ENCODE measurements at places on chromosomes 3 and 15. TPM values are rescaled to one million over a fixed set of nuclear protein-coding genes. Genes with fewer than 3 reads are reported as not detected.

- no peak for DNase-seq
Observed at GRCh38 chr3:142975316-142975995, 12.0 kb upstream of the PAQR9 start.

DNA sequence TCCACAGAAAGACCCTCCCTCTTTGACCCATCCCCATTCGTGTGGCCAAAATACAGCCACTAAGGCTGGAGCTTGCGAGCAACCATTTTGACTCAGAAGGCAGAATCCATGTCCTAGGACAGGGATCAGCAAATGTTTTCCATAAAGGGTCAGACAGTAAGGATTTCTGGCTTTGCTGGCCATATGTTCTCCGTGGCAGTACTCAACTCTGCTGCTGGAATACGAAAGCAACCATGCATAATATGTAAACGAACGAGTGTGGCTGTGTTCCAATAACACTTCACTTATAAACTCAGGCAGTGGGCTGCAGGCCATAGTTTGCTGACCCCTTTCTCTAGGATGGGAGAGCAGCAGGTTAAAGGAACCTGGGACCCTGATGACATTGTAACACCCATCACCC is 77.6 kb upstream of the WNT5A start:
- DNase-seq: no peak

GRCh38 chr15:76928201-76928600 is 3.3 kb upstream of the RCN2 start:
- no peak for DNase-seq

DNA sequence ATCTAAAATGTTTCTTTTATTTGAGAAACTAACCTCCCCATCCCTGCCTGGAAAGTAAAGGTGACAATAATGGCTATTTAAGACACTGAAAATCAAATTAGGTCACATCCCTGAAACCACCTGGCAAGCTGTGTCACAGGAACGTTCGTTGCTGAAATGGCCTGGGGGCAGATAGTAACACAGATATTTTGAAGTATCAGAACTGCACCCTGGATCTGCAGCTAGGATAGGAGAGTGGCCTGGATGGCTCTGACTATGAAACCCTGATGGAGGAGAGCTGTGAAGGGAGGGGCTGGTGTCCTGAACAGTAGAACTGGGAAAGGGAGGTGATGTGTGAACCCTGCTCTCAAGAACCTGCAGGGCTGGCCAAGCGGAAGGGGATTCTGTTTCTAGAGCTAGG is 648.3 kb upstream of the CFAP20DC start:
- DNase-seq: no peak

GRCh38 chr15:32739522-32740063 is 21.8 kb downstream of the GREM1 start:
- no peak for DNase-seq

DNA sequence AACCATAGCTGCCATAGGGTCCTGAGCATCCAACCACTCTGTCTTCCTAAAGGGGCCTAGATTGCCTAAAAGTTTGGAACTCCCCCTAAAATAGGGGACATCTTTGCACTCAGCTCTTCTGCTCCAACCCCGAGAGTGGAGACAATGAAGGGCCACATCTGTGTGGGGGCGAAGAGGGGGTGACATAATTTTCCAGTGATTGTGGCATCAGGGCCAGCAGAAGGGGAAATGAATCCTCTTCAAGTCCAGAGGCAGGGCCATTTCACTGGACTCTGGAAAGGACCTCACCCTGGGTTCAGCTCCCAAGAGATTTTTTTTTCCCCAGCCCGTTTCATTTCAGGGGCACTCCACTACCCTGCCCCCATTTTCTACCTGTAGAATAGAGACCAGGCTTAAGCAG is 4.6 kb upstream of the ANKRD63 start:
- no peak for DNase-seq

DNA sequence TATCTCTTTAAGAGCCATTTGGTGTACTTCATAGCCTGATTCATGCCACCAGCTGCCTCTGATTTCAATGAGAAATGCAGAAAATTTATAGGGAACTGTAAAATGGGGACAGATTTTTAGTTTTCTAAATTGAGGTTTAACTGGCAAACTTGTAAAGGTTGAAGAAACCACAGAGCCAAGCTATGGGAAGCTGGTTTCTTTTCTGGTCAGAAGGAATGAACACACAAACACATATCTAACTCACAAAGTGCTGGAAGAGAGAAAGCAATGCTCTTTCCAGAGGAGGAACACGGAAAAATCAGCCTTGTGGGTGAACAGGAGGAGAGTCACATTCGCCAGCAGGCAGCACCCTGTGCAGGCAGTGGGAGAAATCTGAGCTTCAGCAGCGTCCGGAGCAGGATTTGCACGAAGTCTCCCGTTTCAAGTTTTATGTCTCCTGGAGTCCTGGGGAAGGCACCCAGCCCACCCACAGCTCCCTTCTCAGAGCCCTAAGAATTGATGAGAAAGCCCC is 481 bp downstream of the MASP1 start:
- DNase-seq: no peak

GRCh38 chr3:143307613-143308183 is 188.1 kb downstream of the CHST2 start:
- DNase-seq: no peak

DNA sequence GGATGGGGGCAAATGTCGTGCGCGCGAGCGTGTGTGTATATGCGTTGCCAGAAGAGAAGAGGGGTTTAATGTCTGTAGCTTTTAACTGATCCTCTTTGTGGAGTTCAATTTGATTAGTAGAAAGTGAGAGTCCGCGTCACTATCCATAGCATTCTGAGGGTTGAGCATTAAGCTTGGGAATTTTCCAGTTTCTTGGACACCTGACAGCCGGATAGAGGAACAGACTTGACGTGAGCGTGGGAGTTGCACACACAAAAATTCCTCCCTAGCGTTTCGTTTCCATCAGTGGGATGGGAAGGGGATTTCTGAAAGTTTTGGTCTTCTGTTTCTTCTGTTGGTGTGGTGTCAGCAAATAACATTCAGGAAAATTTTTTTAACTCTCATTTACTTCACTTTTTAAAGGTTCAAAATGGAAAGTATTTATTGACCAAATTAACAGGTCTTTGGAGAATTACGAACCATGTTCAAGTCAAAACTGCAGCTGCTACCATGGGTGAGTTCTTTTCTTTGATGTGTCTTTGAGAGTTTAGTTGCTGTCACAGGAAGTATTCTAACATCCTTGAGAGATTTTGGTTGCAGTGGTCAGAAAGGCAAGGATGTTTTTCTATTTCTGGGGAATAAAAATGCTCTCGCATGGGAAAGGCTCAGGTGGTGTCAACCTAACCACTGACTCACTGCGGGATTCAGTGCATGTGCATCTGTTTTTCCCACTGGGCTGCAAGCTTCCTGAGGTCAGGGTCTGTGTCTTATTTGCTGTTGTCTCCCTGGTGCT is 841 bp downstream of the POGLUT1 start:
- DNase-seq: no peak

- no peak for DNase-seq
Observed at GRCh38 chr3:120244834-120245225, 40.2 kb downstream of the GPR156 start.

- DNase-seq: no peak
Observed at GRCh38 chr15:34729056-34729455, 25.7 kb downstream of the GJD2 start.

GRCh38 chr3:17941766-17942165 is 199.3 kb upstream of the TBC1D5 start:
- no peak for DNase-seq

DNA sequence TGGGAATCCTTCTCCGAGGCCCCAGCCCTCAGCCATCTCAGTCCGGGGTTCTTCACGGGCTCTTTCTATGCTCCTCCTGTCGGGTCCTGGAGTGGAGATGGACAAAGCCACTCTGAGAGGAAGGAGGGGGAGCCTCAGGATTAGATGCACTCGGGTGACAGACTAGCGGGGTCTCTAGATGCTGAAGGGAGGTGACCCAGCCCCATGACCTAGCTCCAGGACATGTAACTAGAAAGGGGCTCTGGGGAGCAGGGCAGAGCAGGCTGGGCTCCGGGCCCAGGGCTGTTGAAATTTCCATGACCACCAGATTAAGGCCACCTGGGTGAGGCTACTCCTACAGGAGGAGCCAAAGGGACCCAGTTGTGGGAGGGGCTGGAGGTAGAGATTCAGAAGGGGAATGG is 14.8 kb upstream of the SKIC8 start:
- DNase-seq: no peak

DNA sequence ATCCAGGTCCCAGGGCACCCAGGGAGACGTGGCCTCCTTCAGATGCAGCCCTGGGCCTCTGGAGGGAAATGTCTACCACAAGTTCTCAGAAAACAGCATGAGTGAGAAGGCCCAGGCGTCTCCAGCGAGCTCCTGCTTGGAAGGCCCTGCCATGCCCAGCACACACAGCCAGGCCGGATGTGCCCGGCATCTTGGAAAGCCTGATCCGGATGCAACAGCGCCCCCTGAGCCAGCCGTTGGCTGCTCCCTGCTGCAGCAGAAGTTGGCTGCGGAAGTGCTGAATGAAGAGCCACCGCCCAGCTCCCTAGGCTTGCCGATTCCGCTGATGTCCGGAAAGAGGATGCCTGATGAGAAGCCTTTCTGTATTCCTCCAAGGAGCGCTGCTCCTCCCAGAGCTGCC is 856 bp downstream of the NPAP1 start:
- DNase-seq: no peak

LNP1 gene
- total RNA-seq: 2.6 TPM

CYP8B1 gene
- total RNA-seq: not detected

CKMT1B gene
- total RNA-seq: not detected

C15orf61 gene
- total RNA-seq: 3.5 TPM

SYNPR gene
- not detected for total RNA-seq

AGBL1 gene
- not detected for total RNA-seq

Data from activated CD8-positive, alpha-beta memory T cell treated with anti-CD3 and anti-CD28 coated beads, Interleukin-2, amount 10 ng/mL, durations not matched to agents 7 days and 5 days (primary cell).